ENCODE measurements at places on chromosomes 5 and 9.

DNA sequence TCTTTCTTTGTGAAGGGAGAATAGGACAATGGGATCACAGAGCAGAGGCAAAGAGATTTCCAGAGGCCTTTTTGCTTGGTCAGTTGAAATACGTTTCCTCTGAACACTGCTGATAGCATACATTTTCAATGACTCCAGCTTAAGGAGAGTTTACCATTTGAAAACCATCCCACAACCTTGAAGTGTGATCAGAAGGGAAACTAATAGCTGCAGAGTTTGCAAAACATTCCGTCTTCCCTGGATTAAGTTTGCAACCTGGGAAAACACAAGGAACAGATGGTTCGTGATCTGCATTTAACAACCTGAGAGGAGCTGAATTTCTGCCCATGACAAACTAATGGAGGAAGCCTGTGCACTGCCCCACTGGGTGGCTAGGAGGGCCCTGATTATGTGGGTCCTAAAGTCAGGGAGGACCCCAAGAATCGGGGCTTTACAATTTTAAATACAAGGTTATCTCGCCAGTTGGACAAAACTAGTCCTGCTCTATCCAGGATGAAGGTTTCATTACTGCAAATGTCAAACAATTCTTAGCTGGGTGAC, 35.6 kb downstream of the MTX3 start:
- DNase-seq, result no peak

- DNase-seq, result no peak
Observed at GRCh38 chr5:1524799-1525623, 1.3 kb upstream of the LPCAT1 start.

DNA sequence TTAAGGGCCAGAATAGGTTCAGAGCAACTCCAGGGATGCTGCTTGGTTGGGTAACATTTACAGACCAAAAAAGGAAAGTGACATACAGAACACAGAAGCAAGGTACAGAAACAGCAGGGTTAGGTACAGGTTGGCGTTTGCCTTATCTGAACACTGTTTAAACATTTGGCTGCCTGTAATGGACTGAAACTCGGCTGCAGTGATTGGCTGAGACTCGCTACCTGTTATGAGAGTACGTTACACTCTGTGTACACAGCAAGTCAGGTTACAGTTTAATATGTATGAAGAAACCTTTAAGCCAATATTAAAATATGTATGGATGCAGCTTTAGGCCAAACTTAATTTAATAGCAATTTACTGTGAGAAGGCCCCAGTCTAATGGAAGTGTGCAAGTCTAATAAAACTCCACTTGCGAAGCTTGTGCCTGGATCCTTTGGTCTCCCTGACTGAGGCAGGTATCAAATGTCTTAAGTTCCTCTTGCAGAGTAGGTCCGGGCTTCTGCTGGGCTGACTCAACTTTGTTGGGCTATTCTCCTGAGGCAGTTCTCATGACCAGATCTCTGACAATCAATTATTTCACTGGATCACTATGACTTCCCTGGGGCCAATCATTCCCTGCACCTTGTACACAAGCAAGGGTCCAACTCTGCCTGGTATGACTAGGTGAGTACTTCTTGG, 204.9 kb downstream of the ZNF462 start:
- DNase-seq, result no peak

DNA sequence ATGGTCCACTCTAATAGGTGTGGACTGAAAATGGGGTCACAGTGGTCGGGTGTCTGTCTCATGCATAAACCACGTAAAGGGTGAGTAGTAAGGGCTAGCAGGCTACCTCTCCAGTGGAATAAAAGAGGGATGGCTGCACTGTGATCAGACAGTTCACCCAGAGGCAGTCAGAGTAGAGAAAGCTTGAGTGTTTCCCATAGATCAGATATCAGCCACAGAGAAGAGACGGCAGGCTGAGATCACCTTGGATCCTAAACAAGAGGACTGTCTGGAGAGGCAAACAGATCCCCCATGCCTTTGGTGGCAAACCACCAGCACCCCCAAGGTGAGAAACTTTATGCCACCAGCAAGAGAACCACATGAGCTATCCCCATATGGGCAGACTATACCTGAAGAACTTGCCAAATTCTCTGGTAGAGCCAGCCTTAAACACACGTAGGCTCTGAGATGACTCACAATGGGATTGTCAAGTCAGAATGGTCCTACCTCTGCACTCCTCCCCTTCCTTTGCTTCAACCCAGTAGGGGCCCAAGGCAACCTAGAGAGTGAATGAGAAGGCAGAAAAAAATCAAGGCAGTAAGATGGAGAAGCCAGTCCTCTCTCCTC, 205.2 kb upstream of the MAP3K1 start:
- no peak for DNase-seq

DNA sequence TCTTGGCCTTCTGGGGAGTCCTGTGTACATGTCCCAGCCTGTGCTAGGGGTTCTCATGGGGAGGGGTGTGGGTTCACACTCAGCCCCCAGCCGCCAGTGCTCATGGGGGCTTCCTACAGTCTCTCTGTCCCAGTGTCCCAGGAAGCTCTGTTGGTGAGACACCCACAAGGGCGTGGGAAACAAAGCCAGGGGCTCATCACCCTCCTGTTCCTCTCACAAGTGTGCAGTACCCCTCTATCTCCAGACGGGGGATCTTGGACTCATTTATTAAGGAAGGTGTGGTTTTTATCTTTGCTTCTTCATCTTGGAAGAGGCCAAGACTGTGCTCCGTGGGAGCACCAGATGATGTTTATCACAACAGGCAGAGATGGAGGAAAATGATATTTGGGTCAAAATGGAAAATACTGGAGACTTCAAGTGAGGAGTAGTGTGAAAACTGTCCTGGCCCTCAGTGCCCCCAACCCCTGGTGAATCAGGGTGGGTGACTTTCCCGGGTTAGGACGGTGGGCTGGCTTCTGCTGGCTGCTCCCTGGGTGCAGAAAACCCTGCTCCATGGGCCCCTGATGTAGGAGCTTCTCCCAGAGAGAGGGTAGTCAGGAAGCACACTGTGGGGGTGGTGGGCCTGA, 15.2 kb downstream of the TMEM171 start:
- peak; percentile 83 for DNase-seq

GRCh38 chr9:97747201-97747965, 50.2 kb upstream of the XPA start:
- DNase-seq, result no peak

GRCh38 chr9:12988258-12988657, 213.4 kb downstream of the LURAP1L start:
- DNase-seq, result no peak

DNA sequence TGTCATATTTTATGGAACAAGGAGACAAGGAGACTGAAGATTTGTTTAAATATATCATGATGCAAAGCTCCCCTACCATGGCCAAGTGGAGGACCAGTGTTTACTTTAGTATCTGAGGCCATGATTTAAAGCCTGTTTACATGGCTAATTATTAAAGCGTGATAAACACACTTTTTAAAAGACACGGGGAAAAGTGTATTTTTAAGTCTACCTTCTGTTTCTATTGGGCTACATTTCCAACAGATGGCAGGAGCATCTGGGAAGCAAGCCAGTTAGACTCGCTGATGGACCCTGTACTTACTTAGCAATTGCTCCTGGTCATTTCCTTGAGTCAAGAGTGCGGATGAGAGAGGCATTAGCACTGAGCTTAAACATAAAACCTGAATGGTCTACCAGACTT, 480.3 kb upstream of the SEMA6A start:
- DNase-seq, result no peak

- no peak for DNase-seq
Observed at GRCh38 chr9:113352411-113352810, 3.1 kb downstream of the BSPRY start.

DNA sequence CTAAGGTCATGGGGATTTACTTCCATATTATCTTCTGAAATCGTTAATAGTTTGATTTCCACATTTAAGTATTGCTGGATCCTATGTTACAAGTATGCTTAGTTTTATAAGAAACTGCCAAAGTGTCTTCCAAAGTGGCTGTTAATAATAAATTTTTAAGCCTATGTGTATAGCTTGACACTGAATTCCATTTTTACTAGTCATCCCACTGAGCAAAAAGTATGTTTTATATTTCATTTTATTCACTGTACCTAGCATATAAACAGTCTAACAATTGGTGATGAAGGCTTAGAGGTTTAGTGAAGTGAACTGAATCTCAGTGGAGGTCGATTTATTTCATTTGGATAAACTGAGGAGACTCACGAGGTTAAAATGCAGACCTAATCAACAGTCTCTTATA, 174.6 kb downstream of the ADAMTS6 start:
- DNase-seq, result peak; percentile 38

GRCh38 chr9:22446950-22447617, 460 bp downstream of the DMRTA1 start:
- peak; percentile 59 for DNase-seq

All from ELR (cell line).